Smooth muscle cell of bladder (primary cell): ENCODE measurements at places on chromosomes 13 and 19. TPM values are rescaled to one million over a fixed set of nuclear protein-coding genes. Genes with fewer than 3 reads are reported as not detected.

IGFL3 gene
- total RNA-seq: not detected in 2 replicates

SPRY2 gene
- 8.5 and 11.3 TPM in 2 replicates for total RNA-seq

MYPOP gene
- 0.85 and 0.92 TPM in 2 replicates for total RNA-seq

TMC4 gene
- total RNA-seq: 0.09 and 0.28 TPM in 2 replicates

PPP6R1 gene
- total RNA-seq: 17.2 and 26.1 TPM in 2 replicates

FREM2 gene
- under 0.01 TPM in 2 replicates for total RNA-seq
